ENCODE measurements at places on chromosomes 2 and 18. TPM values are rescaled to one million over a fixed set of nuclear protein-coding genes. Genes with fewer than 3 reads are reported as not detected.

ASAP2 gene
- 52.2 TPM for total RNA-seq

CXCR1 gene
- not detected for total RNA-seq

POTEI gene
- 0.16 TPM for total RNA-seq

MAPK4 gene
- total RNA-seq: not detected

NAT8 gene
- total RNA-seq: not detected

FEZ2 gene
- 126 TPM for total RNA-seq

TUBA3E gene
- not detected for total RNA-seq

ADGRF3 gene
- total RNA-seq: 0.06 TPM

CHRND gene
- not detected for total RNA-seq

CREB1 gene
- total RNA-seq: 26.1 TPM

ACYP2 gene
- 6.9 TPM for total RNA-seq

GFPT1 gene
- 14.9 TPM for total RNA-seq

XIRP2 gene
- total RNA-seq: 0.16 TPM

CFAP210 gene
- not detected for total RNA-seq

CFAP65 gene
- total RNA-seq: not detected

UPP2 gene
- not detected for total RNA-seq

LOXHD1 gene
- total RNA-seq: 0.16 TPM

EDAR gene
- not detected for total RNA-seq

ZNF804A gene
- 0.16 TPM for total RNA-seq

DPP4 gene
- 16.4 TPM for total RNA-seq

MARCHF4 gene
- total RNA-seq: 5.7 TPM

ATP8B1 gene
- total RNA-seq: 66.6 TPM

HOXD13 gene
- not detected for total RNA-seq

FEV gene
- total RNA-seq: not detected

GKN2 gene
- not detected for total RNA-seq
